ENCODE measurements at places on chromosomes 1 and 21.

GRCh38 chr21:34332347-34332746, 31.5 kb upstream of the KCNE2 start:
- no peak for DNase-seq

GRCh38 chr1:15156807-15157380, 3.3 kb downstream of the TMEM51 start:
- DNase-seq, result no peak

DNA sequence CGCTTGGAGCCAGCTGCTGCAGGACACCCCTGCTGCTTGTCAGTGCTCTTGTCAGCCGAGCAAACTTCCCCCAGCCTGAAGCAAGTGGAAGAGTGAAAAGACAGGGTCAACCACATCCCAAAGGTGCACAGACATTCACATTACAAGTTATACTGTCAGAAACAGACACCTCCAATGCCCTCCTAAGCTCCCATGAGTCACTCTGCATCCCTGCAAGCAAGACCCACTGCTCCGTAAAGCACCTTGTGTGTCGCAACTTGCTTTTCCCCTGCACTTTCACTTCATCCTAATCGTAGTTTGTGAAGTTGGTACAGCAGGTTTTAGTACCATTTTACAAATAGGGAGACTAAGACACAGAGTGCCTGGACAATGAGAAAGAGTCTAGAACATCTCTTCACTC, 51.1 kb downstream of the KCNH1 start:
- DNase-seq, result peak; percentile 58

- DNase-seq, result peak; percentile 90
Observed at GRCh38 chr21:43767984-43768867, 7.9 kb downstream of the CSTB start.

GRCh38 chr1:21868941-21869454, 56.9 kb downstream of the LDLRAD2 start:
- no peak for DNase-seq

DNA sequence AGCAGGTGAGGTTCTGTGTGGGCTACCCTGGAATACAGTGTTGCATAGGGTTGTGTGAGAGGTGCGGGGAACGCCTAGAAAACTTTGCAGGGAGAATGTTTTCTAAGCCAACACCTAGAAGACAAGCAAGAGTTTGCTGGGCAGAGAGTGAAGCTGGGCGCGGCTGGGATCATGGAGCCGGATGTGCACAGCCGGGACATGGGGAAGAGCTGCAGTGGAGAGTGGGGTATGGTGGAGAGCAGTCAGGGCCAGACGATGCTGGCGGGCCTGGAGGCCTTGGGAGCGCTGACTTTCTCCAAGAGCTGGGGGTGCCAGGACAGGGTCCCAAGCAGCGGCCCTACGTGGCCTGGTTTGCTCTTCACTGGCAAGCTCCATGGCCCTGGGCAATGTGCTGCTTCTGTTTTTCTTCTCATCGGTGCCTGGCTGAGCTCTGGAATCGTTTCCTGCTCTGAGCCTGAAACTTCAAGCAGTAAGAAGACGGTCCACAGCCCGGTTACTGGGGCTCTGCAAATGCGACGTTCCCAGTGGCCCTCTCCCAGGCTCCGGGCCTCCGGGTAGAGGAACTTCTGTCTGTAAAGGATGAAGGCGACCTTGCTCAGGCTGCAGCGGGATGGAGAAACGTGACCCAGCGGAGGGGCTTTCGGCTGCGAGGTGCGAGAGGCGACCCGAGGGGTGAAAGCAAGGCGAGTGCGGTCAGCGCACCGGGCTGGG, 51.9 kb upstream of the CD34 start:
- peak; percentile 24 for DNase-seq

DNA sequence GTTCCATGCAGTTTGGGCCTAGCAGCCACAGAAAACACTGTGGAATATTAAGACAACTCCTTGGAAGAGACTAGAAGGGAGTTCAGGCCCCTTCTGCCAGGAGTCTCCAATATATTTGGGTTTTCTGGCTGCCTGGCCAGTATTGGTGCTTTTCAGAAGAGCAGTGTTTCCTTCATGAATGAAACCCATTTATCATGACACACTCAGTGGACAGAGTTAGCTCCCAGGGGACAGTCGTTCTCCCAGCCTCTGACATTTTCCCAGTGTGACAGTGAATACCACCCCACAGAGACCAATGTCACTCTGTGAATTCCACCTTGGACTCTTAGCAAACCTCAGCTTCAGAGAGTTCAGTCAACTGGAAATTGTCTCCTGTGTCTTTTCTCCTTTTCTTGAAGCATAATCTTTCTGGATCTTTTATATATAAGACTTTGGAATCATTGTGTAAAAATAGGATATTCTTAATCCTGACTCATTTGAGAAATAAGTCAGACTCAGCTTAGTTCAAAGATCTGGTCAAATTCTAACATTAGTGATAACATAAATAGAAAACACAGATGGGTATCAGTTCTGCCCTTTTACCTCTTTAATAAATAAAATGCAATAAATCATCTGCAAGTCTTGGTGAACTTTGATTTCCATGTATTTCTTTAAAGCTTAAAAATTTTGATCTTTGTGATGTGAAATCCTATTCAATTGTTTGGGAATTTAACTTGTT, 40.4 kb downstream of the GNG12 start:
- DNase-seq, result no peak
